ENCODE measurements at places on chromosomes 2 and 18.
A peak's percentile ranks its signal among the peaks of the same experiment; 100 is the strongest.

GRCh38 chr2:38523728-38524437 lies 78.8 kb downstream of the HNRNPLL start:
- no peak for DNase-seq

- DNase-seq, result no peak
Observed at GRCh38 chr2:102032368-102033030, 40.7 kb downstream of the IL1R2 start.

DNA sequence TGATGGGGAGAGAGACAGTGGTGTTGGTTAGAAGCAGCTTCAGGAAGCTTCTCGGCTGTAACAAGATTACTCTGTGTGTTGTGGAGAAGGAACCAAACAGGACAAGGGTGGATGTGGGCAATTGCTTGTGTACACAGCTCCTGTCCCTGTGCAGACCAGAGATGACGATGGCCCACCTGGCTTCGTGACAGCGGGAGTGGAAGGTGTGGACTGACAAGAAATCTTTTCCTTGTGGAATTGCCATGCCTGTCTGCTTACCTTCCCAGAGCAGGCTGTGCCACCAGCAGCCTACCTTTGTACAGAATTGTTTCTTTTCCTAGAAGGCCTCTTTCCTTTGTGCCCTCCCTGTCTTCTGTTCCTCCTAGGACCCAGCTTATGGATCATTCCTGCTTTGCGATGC lies 93.8 kb downstream of the ITGB1BP1 start:
- DNase-seq, result no peak

GRCh38 chr2:39871291-39871761 lies 92.3 kb upstream of the THUMPD2 start:
- DNase-seq, result no peak

DNA sequence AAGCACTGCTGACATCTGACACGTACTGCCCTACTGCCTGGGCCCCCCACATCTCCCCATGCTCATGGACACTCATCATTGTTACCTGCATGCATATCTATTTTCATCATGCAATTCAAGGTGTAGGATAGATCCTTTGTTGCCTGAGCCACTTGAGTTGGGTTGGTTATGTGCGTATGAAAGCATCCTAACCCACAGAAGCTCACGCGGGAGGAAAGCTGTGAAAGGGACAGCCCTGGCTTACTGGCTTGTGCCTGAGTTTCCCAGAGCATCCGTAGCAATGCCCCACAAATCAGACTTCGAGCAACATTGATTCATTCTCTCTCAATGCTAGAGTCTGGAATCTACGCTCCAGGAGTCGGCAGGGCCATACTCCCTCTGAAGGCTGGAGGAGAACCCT lies 285.5 kb downstream of the PHLPP1 start:
- no peak for DNase-seq

- DNase-seq, result no peak
Observed at GRCh38 chr2:71862921-71863320, 284.7 kb downstream of the CYP26B1 start.

- DNase-seq, result no peak
Observed at GRCh38 chr2:213159768-213160167, 8.4 kb upstream of the IKZF2 start.

DNA sequence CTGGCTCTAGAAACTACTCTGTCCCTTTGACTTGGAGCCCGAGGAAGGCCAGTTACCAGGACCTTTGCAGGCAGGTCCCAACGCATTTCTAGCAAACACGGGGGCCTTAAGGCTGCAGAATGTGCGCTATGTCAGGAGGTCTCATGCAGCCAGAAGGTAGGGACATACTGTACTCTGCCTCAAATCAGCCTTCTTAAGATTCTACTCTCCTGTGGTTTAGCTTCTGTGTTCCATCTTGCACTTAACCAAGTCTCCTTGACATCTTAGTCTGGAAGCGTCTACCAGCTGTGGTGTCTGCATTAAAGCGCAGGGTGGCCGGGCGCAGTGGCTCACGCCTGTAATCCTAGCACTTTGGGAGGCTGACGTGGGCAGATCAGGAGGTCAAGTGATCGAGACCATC lies 65.5 kb downstream of the STEAP3 start:
- no peak for DNase-seq

DNA sequence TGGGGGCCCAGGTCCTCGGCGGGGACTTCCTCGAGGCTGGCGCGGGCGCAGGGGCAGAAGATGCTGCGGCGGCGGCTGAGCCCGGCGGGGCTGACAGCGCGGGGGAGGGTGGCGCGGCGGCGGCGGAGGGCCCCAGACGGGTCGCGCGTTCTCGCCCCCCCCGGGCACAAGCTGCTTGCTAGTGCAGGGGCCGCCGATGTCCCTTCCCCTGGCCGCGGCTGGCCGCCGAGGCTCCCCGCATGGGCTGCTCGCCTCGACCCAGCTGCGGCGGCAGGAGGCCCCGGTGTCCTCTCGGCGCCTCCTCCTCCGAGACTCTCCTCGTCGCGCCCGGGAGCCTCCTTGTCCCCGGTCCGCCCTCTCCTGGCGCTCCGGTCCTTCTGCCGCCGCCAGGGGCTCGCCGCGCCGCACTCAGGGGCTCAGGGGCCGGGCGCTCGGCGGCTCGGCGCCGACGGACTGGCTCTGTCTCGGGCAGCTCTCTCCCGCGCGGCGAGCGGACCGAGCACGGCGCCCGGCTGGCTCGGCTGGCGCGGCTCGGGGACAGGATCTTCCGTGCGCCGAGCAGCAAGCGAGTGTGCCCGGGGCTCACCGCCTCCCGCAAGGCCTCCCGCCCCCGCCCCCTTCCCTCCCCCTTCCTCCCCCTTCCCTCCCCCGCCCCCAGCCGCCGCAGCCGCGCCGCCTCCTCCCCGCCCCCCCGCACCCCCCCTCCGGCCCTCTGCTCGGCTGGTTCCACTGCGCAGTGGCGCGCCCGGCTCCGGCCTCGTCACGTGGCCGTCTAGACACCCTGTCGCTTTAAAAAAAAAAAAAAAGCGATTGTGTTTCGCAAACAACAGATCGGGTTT lies 902 bp upstream of the SMAD7 start:
- peak; percentile 64 for DNase-seq

DNA sequence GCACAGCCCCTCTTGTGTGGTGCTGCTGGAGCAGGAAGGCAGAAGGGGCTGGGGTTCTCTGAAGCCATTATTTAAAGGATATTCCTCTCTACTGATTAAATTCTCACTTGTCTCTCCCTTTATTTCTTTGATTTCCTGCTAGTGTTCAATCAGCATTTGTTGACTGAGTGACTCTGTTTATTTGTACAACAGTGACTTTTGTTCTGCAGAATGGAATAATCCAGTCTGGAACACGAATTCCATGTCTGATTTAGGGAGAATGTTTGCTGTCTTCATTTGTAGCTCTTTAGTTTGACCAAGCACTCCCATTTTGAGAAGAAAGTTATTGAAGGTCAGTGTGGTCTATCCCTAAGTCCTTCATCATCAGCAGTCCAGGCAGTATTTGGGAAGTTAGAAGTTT lies 141.2 kb downstream of the SETBP1 start:
- DNase-seq, result no peak

- no peak for DNase-seq
Observed at GRCh38 chr2:110799376-110799775, 67.0 kb downstream of the ACOXL start.

- no peak for DNase-seq
Observed at GRCh38 chr18:512957-513356, 12.5 kb upstream of the COLEC12 start.

- DNase-seq, result no peak
Observed at GRCh38 chr18:49843778-49844625, 30.7 kb upstream of the ACAA2 start.

DNA sequence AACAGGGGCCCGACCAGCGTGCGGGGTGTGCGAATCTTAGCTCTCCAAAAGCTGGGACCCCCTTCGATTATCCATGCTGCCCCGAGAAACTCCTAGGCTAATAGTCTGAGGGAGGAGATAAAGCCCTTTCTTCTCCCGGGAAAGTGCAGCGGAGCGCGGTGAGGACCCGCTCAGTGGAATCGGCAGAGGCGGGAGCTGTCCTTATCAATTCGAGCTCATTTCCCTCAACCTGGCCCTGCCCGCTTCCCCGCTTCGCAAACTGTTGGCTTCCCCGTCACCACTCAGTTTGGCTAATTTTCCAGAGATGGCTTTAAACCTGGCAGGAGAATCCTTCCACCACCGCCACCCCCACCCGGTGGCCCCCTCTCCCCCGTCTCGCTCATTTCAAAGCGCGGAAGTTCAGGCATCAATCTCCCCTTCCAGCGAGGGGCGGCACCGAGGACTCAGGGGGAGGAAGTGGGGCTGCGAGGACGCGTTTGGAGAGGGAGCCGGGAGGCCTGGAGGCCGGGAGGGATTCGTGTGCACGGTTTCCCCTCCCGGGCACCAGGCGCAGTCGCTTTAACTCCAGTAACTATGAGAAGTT lies 1.6 kb downstream of the KLHL14 start:
- no peak for DNase-seq

DNA sequence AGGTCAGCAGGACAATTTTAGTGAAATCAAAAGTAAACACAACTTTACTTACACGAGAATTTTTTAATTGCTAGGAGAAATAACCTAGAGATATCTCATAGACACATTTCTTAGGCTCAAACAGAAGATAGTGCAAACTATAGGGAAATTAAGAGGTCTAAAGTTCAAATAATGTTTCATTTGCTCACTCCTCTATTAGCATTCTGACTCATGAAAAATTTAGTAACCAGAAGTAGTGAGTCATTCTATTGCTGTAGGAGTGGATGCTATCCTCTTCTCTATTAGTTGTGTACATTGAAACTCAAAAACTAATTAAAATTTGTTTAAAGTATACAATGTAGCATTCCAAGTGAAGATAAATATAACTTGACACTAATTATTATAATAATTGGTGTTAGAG lies 908.3 kb upstream of the TMEFF2 start:
- DNase-seq, result no peak

DNA sequence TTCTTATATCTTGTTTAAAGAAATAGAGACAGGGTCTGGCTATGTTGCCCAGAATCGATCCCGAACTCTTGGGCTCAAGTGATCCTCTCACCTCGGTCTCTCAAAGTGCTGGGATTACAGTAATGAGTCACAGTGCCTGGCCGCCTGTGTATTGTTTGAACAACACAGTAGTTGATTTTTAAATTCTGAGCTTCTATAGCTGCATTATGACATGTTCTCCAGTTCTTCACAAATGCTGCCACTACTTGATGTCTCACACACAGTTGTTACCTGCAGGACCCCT lies 7.7 kb upstream of the RHOB start:
- DNase-seq, result no peak

DNA sequence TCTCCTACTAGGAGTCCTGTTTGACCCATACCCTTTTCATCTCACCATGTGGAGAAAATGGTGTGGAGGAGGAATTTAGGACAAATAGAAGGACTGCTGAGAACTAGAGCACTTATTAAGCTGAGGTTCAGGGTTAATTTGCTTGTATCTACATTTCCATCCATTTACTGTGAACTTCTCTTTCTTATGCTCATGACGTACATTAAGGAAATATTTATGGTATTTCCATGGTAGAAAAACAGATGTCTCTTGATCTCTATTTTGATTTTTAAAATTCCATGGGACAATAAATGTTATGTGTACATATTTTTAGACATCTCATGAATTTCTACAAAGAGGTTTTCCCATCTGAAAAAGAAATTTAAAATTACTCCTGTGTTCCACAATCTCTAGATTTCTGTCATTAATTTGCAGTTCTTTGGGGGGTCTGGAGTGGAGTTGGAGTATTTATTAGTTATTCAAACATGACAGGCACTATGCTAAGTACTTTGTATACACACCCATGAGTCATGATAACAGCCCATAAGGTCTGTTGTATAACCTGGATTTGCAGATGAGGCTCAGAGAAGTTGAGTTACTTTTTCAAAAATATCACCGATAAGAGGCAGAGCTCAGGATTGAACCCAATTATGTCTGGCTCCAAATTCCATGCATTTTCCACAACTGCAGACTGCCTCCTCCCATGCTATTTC lies 112.6 kb downstream of the COPS8 start:
- DNase-seq, result no peak

- DNase-seq, result no peak
Observed at GRCh38 chr2:170271340-170271739, 93.4 kb downstream of the MYO3B start.

DNA sequence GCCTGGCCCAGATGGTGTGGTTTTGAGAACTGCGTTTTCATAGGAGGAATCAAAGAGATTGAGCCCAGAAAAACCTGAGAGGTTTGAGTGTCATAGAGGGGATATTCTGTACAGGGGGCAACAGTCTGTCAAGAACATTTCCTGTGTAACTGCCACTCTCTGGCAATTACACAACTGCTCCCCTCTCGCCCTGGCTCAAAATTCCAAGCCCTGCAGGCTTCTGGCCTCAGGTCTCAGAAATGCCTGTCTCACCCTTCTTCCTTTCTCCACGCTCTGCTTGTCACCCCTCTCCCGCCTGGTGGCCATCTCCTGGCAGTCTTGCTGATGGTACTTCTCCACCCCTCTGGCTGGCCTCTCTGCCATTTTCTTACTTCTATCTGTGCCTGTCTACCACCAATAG lies 4.0 kb downstream of the VAMP5 start:
- no peak for DNase-seq

GRCh38 chr2:73072416-73072815 lies 904 bp upstream of the SFXN5 start:
- DNase-seq, result no peak

- no peak for DNase-seq
Observed at GRCh38 chr2:75237296-75237695, 38.0 kb upstream of the TACR1 start.

DNA sequence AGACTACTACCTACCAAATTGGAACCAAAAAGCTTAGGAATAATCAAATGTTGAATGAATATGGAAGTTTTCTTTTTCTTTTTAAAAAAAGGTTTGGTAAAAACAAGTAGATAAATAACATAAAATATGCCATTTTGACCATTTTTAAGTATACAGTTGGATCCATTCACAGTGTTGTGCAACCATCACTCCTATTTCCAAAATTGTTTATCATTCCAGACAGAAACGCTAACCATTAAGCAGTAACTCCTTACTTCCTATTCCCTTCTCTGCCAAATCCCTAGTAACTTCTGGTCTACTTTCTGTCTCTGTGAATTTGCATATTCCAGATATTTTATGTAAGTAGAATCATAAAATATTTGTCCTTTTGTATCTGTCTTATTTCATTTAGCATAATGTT lies 39.8 kb downstream of the CD302 start:
- no peak for DNase-seq

DNA sequence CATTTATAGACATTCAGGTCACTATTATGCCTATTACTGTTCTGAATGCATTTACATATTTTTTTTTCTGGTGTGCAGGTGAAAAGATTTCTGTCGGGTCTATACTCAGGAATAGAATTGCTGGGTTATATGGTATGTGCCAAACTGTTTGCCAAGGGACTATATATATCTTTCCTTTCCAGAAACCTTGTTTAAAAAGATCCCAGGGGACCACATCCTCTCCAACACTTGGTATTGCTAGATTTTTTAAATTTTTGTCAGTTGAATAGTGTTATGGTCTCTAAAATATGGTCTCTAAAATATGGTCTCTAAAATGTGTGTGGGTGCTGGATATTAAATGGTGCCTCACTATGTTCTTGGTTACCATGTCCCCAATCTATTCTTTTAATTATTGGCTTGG lies 131.3 kb downstream of the INSIG2 start:
- DNase-seq, result no peak

GRCh38 chr2:186624276-186624675 lies 34.4 kb downstream of the ITGAV start:
- DNase-seq, result no peak
